OCI-LY7 (cell line): ENCODE measurements at places on chromosomes 7 and 10.

DNA sequence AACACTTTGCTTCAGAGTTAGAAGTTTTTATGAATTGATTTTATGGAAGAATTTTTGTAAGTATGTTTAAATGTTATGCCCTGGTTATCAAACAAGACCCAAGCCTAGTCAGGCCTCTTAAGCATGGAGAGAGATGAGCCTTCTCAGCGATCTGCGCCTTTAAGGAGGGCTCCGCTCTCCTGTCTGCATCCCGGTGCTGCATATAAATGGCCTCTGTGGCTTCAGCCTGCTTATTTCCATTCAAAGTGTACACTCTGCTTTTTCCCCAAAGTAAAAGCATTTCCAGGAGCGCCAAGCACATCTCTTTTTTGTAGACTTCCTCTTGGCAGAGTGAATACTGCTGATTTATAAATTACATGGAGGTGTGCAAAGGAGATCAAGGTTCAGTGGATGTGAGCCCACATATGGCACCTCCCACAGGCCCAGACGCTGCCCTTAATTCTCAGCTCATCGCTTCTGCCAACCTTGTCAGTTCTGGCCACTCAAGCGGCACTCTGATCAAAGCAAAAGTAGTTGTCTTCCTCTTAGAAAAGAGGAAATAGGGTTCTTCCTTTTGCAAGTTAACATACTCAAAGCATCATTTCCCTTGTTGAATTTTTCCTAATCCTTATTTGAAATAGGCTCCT lies 70.0 kb upstream of the SFMBT2 start:
- peak; percentile 92 for DNase-seq

DNA sequence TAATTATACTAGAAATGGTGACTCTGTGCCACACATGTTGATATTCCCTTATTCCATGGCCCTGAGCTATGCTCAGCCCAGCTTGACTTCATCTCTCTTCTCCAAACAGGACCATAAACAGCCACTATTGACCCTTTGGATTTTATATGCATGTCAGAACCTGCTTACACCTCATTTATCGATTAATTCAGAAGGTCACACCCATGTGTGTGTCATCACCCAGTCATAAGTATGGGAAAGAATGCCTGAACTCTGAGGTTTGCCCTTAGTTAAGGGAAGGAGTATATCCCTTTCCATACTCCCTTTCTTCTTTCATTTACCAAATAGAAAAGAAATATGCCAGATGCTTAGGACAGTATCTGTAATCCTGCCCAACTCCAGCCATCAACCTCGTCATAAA lies 602.3 kb downstream of the SORCS3 start:
- no peak for DNase-seq

GRCh38 chr7:37013771-37014170 lies 289.5 kb upstream of the AOAH start:
- no peak for DNase-seq

DNA sequence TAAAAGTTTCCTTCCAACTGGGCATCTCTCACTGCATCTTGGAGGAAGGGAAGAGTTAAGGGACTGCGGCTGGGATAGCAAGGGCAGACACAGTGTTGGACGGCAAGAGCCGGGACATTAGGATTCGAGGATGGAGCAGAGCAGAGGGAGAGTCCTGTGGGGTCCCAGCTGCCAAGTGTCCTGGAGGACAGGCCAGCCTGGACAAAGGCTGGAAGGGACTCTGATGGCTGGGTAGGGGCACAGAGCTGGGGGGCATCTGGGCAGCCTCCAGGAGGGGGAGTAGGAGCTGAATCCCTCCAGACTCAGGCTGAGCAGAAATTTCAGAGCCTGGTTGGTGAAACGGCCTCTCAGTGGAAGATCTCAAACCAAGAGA lies 19.2 kb downstream of the SFTPA1 start:
- no peak for DNase-seq

DNA sequence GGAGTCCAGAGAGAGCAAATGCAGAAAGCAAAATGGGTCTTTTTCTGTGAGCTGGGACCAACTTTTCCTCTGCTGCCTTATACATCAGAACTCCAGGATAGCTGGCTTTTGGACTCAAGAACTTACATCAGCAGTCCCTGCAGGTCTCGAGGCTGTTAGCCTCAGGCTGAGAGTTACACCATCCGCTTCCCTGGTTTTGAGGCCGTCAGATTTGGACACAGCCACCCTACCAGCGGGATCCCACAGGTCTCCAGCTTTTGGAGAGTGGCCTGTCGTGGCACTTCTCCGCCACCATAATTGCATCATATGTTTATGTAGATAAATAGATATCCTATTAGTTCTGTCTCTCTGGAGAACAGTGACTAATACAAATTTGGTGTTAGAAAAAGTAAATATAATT lies 64.2 kb downstream of the TRIL start:
- no peak for DNase-seq

GRCh38 chr10:123787566-123787965 lies 104.0 kb downstream of the CPXM2 start:
- DNase-seq = no peak

DNA sequence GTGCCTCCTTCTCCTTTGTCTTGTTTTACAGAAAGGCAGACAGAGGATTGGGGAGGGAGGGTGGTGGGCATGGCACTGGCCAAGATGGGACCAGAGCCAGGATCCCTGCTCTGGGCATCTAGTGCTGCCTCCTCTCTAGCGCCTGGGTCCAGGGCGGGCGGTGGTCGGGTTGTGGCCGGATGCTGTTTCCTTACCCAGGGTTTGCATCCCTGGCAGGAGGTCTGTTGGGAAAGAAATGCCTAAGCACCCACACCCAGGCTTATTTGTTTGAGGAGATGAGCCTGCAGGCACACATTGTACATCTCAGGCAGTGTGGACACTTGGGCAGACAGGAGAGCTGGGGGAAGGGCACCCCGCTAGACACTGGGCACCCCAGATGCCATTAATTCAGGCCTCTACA lies 102.3 kb upstream of the PCBD1 start:
- no peak for DNase-seq

- no peak for DNase-seq
Measured at GRCh38 chr10:33290321-33291052, 44.0 kb downstream of the NRP1 start.

GRCh38 chr10:117627561-117627960 lies 85.0 kb downstream of the EMX2 start:
- DNase-seq = no peak

DNA sequence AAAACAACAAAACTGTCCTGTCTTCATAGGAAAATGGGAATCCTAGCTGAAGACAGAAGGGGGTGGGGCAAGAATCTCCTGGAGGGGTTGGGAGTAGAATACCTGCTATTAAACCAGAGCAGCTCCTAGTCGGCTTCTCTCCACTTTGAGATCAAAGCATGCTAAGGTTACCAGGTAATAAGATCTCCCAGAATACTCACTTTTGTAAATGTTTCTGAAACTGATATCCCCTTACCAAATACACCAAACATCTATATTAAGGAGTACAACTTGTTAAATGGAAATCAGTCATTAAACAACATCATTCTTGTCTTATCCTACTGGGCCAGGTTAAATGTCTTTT lies 29.5 kb upstream of the DAGLB start:
- DNase-seq = no peak

DNA sequence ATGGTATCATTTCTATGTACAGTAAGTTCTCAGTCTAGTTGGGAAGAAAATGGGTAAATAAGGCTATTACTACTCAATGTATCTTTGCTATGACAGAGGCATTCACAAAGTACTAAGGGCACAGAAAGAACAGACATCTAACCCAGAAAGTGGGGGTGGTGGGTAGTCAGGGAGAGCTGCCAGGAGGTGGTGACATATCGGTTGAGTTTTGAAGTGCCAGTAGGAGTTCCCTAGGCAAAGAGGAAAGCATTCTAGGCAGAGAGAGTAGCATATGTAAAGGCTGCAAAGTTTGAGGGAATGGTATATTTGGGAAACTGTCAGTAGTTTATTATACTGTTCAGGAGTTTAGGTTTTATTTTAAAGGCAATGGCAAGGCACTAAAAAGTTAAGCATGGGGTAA lies 282.8 kb downstream of the PHTF2 start:
- DNase-seq = no peak

DNA sequence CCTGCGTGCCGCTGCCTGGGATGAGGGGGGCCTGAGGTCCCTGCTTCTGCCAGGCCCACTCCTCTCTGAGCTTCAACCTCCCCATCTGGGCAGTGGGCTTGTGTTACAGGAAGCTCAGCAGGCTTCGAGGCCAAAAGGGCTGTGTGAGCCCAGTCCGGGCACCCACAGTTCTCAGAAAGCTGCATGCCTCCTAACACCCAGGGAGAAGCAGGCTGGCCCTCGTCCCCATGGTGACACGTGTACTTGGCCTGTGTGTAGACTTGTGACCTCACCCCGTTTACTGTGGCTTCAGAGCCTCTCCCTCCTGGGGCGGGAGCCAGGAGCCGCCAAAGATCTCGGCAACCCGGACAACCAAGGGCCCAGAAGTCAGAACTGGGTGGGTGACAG lies 2.2 kb upstream of the GRIFIN start:
- no peak for DNase-seq

DNA sequence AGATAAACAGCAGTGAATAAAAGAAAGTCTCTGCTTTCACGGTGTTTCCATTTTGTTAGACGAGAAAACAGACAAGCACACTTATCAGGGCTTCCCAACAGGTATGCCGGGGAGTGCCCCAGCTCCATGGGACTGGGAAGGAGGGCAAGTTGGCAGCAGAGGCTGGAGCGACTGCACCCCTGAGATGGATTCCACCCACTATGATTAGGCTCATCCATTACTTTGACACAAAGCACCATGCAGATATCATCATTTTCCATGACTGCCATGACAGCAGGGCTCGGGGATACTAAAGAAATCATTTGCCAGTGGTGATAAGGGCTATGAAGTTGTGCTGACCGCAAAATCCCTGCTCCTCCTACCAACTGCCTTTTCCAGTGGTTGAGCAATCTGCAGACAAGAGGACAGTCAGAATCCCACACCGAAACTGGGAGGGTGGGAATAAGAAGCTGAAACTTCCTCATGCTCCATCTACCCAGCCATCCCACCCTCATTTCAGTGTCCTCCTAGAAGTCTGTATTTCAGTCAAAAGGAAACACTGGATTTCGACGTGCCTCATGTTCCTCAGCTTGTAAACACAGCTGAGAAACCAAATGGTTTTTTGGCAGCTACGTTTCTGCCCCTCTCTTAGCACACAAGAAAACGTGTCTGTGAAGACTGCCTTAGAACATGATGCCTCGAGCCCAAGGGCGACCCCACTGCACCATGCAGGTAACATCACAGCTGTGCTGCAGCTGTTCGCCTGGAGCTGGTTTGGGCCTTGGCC lies 15.5 kb downstream of the CREB3L2 start:
- DNase-seq = peak; percentile 87

DNA sequence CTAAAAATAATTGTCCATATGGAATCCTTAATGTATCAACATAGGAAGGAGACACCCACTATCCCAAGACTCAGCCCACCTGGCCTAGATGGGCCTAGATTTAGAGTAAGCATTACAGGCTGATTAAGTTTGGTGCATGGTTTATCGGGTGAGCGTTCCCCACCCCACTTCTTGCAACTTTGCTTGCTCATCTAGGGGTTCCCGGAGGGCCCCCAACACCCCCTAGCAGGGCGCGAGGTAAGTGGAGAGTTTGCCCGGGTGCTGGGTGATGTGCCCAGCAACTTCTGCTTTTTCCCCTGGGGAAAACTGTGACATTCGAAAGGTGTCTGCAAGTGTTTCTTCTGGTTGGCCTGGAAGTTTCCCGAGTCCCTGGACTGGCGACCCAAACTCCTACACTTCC lies 31.7 kb downstream of the SKIDA1 start:
- DNase-seq = no peak

DNA sequence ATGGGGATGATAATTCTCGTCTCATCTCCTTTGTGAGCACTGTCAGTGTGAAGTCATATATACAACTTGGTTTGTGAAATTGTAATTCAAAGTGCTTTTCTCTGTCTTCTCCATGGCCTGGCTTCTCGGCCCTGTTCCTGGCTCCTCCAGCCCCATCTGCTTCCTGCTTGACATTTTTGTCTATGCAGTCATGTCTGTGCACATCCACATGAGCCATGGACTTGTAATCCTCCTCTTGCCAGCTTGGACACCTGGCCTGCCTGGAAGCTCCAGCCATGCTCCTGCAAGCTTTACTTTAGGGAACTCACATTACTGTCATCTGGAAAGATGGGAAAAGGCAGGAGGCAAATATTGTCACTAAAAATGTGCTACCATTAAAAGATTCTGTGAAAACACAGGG lies 576.0 kb upstream of the DPP6 start:
- no peak for DNase-seq

GRCh38 chr10:103835096-103836050 lies 20.0 kb downstream of the SH3PXD2A start:
- peak; percentile 56 for DNase-seq

- peak; percentile 54 for DNase-seq
Measured at GRCh38 chr10:2927958-2928840, 139.1 kb upstream of the PFKP start.

GRCh38 chr10:62231805-62232204 lies 36.8 kb downstream of the RTKN2 start:
- DNase-seq = no peak

DNA sequence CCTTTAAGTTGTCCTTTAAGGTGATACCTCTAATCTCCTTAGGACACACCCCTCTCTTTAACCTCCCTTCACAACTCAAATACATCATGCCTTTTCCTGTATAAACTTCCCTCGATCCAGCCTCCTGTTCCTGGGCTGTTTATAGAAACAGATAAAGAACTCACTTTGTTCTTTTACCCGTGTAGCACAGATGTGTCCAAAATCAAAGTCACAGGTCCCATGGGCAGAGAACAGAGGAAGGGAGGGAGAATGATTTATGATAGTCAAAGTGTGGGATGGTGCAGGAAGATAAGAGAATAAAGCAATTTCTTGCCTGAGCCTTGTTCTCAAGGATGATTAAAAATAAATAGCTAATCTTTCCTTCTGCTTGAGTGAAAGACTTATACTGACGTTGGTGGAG lies 50.3 kb upstream of the CABCOCO1 start:
- no peak for DNase-seq

DNA sequence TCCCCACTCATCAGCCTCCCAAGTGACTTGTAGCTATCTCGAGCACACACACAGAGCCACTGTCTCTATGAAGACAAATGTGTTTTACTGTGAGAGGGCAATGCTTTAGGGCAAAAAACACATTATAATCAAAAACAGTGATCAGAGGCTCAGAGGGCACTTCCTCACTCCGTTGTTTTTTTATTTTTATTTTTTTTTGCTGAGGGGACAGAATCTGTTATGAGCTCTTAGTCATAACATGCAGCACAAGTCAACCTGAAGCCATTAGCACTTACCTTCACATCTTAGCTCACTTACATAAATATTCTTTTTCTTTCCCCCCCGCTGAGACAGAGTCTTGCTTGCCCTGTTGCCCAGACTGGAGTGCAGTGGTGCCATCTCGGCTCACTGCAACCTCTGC lies 157.7 kb downstream of the CALN1 start:
- DNase-seq = no peak

DNA sequence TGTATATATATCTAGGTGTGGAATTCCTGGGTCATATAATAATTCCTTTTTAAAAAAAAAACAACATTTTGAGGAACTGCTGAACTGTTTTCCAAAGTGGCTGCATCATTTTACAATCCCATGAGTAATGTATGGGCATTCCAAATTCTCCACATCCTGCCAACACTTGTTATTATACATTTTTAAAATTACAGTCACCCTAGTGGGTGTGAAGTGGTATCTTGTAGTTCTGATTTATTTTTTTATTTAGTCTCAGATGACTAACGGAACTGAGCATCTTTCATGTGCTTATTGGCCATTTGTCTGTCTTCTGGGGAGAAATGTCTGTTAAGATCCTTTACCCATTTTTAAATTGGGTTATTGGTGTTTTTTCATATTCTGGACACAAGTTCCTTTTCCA lies 12.0 kb upstream of the KLHL7 start:
- no peak for DNase-seq

GRCh38 chr10:96794836-96795733 lies 37.0 kb upstream of the LCOR start:
- DNase-seq = no peak

- no peak for DNase-seq
Measured at GRCh38 chr10:49010295-49010694, 70.7 kb upstream of the LRRC18 start.
